Smooth muscle cell of the brain vasculature (primary cell): ENCODE measurements at places on chromosomes 3 and 15.

DNA sequence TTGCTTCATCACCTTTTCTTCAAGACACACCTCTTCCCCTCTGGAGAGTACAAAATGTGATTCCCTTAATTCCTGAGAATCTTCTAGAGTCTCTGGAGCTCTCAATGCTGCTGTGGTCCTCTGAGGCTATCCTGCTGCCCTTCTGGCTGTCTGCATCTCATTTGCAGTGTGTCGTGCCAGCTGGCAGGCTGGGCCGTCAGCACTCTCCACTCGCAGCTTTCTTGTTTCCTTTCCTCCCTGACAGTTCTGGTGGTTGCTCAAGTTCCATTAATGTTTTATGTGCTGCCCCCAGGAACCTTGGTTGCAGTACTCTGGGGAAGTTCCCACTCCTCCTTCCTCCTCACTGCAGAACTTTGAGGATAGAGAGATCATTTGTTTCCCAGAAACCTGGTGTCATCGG lies 210.8 kb upstream of the ROPN1 start:
- no peak for DNase-seq

GRCh38 chr3:33044676-33045075 lies 52.3 kb downstream of the GLB1 start:
- no peak for DNase-seq

GRCh38 chr15:39583596-39584265 lies 2.9 kb downstream of the THBS1 start:
- no peak for DNase-seq

GRCh38 chr3:16178628-16178988 lies 4.1 kb downstream of the GALNT15 start:
- no peak for DNase-seq

DNA sequence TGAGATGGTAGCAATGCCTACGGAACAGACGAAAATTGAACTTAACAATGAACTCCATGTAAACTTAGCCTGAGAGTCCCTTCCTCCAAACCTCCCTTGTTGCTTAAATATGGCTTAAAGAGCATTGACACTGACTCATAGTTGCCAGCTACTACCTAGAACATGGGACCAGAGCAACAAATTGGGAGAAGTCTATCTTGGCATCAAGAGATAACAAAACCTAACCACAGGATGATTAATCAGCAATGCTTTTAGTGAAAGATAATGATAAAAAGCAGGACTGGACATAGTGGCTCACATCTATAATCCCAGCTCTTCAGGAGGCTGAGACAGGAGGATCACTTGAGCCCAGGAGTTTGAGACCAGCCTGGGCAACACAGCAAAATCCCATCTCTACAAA lies 117.8 kb upstream of the MNS1 start:
- no peak for DNase-seq

DNA sequence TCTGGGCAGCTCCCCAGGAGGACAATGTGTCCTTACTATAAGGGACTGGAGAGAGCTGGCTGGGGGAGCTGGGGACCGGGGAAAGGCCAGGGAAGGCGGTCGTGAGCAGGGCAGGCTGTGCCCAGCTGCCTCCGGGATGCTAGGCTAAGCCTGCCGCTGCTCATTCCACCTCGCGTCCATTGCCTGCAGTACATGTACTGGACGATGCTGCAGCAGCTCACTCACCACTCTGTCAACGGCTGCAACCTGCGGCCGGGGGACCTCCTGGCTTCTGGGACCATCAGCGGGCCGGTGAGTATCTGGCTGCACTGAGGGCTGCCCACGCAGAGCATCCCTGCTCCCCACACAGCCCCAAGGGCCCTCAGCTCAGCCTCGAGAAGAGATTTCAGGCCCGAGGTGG lies 27.1 kb downstream of the FAH start:
- DNase-seq, result no peak

DNA sequence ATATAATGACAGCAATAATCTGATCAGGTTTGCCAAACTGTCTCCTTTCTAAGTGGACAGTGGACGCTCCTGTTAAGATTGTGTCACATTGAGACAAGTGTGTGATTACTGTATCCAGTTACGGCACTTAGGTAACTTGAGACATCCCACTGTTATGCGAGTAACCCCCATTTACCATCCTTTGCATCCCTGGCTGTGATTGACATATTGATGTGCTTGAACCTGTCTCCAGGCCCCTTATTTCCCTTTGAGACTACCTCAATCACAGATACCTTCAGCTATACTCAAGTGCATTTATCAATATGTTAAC lies 785.2 kb downstream of the NR2F2 start:
- DNase-seq, result no peak

DNA sequence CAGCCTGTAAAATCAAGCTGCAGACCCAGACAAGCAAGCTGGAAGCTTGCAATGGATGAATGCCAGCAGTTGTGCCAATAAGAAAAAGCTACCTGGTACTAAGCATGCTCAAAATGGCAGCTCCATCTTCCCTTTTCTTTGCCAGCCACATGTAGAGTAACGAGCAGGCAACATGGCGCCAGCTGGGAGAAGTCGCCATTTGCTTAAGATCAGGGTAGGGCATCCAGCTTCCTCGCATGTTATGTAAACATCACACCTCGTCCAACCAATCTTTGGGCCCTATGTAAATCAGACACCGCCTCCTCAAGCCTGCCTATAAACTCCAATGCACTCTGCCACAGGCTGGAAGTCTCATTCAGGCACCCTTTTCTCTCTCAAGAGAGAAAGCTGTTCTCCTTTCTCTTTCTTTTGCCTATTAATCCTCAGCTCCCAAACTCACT lies 973.9 kb downstream of the FHIT start:
- no peak for DNase-seq

DNA sequence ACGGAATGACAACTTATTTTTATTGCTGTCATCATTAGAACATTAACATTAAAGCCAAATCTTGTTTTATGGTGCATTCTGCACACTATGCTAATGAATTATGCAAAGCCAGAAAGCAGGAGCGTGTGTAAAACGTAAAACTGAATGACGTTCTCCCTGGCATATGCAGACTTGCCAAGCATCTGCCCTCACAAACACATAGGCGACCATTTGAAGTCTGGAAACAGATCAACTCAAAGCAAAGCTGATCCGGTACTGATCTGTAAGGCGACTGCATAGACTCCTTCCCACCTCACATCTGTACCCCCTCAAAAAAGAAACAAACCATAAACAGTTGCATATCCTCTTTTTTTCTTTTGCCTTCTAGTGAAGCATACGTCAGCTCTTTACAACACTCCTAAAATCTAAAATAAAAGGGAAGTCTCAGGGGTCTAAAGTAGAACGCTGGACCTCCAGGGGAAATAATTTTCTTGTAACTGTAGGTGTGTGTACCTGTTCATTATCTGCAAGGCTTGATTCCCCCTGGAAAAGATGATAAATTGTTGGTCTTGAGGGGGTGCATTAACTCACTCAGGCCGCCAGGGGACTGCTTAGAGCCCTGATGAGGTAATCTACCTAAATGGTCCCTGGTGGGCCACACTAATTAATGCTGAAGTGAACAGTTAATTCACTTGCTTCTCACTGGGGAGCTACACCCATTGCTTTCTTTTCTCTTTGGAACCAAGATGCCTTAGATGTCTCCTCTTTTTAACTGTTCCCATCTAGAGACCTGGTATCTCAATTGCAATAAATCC lies 231.4 kb downstream of the CDIN1 start:
- no peak for DNase-seq

DNA sequence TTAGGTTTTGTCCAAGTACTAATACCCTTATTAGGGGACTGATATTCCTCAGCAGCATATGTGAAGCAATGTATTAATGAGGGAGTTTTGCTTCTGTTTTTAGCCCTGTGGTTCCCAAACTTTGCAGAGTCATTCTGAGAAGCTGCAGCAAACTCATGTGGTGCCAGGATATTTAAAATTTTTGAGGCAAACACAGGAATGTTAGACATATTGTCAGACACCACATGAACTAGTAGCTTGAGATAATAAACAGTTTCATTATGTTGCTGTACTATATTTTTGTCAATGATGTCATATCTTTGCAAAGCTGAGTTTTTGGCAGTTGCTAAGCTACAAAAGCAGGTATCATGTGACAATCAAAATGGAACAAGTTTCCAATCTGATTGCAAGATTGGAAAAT lies 36.6 kb downstream of the ATP6V1A start:
- peak; percentile 54 for DNase-seq

DNA sequence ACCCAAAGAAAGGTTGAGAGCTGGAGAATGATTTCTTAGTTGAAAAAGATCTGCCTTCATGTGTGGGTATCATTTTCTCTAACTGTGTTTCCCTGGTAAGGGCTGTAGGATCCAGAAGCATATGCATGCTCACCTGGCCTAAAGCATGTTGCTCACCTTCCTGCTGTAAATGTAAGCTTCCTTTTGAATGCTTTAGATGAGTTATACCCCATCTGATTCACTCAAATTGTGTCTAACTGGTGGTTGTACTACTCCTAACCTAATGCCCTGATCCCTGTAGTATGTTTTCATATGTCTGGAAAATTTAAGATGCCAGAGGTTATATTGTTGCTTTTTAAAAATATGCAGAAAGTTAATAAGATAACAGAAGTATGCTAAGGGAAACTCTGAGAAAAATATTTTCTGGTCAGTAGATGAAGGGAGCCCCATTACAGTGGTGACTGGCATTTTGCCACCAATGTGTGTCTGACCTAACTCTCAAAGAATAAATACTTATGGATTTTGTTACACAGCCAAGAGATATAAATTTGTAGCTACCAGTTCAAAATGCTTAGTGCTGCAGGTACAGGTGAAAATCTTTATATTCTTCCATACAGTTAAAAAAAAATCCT lies 7.7 kb downstream of the FILIP1L start:
- no peak for DNase-seq

GRCh38 chr3:40980467-40980866 lies 218.8 kb upstream of the CTNNB1 start:
- no peak for DNase-seq

GRCh38 chr3:118802325-118803095 lies 232.1 kb downstream of the IGSF11 start:
- DNase-seq, result no peak

- DNase-seq, result no peak
Observed at GRCh38 chr3:62781121-62781520, 94.1 kb downstream of the CADPS start.

- DNase-seq, result no peak
Observed at GRCh38 chr3:129001101-129001805, at the start of gene EFCC1. Gene EFCC1 (plus strand): TSS chr3:129001304. CDS start chr3:129001629, 325 bp downstream.

DNA sequence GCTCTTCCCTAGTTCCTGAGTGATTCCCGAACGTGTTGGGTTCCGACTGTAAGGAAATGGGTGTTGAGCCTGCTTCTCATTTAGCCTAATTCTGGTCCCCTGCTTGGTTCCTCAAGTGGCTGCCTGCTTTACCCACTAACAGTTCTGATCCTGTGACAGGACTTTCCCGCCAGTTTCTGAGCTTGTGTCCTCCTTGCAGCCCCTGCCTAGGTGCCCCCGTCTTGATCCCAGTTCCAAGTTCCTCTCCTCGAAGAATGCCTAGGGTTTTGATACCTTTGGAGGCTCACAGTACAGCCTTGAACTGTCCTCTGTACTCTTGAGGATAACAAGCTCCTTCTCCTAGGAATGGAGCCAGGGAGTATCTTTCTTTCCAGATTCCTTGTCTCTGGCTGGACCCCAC lies 12.0 kb upstream of the RASGRF1 start:
- DNase-seq, result no peak

- no peak for DNase-seq
Observed at GRCh38 chr3:173761161-173761560, 363.6 kb downstream of the NLGN1 start.

DNA sequence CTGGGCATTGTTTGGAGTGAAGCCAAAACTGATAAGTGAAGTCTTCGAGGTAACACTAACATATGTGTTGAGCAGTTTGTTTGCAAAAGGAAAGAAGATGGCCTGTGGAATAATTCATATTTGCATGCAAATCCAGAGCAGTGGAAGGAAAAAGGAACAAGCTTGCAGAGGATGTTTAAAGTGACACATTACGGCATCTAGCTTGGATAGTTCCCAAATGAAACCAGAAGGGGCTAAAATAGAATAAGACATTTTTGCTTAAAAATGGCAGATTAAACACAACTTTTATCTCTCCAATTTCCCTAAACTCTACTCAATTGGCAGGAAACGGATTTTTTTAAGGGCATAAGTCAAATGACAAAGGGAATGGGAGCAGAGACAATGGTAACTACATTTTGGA lies 25.4 kb upstream of the RYK start:
- no peak for DNase-seq

- no peak for DNase-seq
Observed at GRCh38 chr3:190224863-190225692, 97.2 kb downstream of the CLDN1 start.

GRCh38 chr15:78434134-78434533 lies 3.9 kb upstream of the IREB2 start:
- no peak for DNase-seq

GRCh38 chr3:8200996-8201395 lies 300.6 kb upstream of the LMCD1 start:
- DNase-seq, result no peak

DNA sequence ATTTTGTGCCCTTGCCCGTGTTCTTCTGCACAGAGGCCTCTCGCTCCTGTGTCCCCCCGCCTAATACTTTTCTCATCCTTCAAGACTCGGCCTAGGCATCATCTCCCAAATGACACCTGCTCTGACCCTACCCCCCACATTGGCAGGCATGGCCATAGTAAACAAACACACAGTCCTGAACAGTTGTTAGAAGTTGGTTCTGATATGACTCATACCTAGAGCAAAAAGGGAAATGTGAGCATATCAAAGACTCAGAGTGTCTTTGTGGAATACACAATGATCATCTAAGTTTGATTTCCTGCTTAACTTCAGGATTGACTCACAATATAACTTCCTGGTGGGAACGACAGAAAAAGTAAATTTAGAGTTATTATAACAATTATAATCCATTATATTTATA lies 120.5 kb downstream of the POLR2M start:
- DNase-seq, result no peak

GRCh38 chr3:14687360-14687759 lies 12.4 kb downstream of the C3orf20 start:
- no peak for DNase-seq

- DNase-seq, result no peak
Observed at GRCh38 chr3:127597020-127597771, 1.0 kb upstream of the MCM2 start.

GRCh38 chr3:178078953-178079352 lies 457.3 kb upstream of the KCNMB2 start:
- no peak for DNase-seq

DNA sequence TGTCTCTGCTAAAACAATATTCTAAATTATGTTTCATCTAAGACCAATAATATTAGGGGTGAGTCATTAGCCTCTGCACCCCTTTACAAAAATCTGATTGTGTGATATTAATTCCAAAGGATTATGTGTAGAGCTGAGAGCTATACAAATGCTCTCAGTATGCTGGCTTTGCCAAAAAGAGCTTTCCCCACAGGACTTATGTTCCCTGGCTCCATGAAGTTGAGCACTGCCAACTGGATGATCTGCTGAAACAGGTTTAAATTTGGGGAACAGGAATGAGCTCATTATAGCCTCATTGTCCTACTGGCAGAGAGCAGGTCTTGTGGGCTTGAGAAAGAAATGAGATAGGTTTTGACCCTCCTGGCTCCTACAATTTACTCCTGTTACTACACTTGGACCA lies 347.8 kb upstream of the LMCD1 start:
- DNase-seq, result no peak

- no peak for DNase-seq
Observed at GRCh38 chr3:188929137-188929536, 242.6 kb upstream of the TPRG1 start.
